Astrocyte of the spinal cord (primary cell): ENCODE measurements at places on chromosomes 3 and 15.

DNA sequence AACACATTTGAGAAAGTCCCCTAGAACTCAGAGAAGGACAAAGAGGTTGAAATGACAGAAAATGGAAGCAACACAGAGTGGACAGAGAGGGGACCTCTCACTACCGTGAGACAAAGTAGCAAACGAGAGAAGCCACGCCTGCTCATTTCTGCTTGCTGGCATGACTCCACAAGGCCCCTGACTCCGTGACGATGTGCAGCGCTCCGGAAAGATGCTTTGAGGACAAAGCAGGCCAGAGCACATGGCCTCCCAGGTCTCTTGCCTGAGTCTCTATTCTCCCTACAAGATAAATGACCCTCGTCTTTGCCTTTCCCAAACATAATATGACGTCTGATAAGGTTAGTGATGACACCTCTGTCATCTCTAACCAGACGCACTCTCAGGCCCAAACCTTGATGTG lies 63.8 kb upstream of the CTSH start:
- DNase-seq = no peak

DNA sequence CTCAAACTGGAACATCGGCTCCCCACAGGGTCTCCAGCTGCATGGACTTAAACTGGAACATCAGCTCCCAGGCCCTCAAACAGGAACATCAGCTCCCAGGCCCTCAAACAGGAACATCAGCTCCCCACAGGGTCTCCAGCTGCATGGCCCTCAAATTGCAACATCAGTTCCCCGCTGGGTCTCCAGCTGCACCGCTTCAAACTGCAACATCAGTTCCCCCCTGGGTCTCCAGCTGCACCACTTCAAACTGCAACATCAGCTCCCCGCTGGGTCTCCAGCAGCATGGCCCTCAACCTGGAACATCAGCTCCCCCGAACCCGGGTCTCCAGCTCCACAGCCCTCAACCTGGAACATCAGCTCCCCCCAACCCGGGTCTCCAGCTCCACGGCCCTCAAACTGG lies 82.0 kb downstream of the TFRC start:
- DNase-seq = no peak

- DNase-seq = no peak
Measured at GRCh38 chr3:21898316-21898715, 147.3 kb upstream of the ZNF385D start.

GRCh38 chr3:158493931-158494330 lies 77.1 kb upstream of the MLF1 start:
- DNase-seq = no peak

DNA sequence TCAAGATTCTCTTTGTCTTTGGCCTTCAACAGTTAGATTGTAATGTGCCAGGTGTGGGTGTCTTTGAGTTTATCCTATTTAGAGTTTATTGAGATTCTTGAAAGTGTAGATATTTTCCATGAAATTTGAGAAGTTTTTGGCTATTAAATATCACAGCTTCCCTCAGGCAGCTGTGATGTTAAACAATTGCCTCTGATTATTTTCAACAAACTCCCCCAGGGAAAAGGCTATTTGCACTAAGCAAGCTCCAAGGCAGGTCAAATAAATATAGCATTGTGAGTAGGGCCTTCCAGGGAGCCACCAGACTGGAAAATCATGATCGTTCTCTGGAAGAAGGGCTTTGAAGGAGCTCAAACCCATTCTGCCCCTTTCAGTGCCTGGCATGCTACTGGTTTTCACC lies 107.0 kb downstream of the EEFSEC start:
- DNase-seq = no peak
